Fibroblast of lung (primary cell): ENCODE measurements at places on chromosomes 12 and 14. TPM values are rescaled to one million over a fixed set of nuclear protein-coding genes. Genes with fewer than 3 reads are reported as not detected.

GRCh38 chr12:120238839-120239445 lies 26.6 kb downstream of the PXN start:
- no peak overlapping the region for H3K27ac ChIP-seq
- no peak for DNase-seq
- H3K27me3 ChIP-seq, result no peaks in the 10 kb centered on the region
- H3K4me3 ChIP-seq, result no peak overlapping the region
- H3K36me3 ChIP-seq, result peaks cover 3% of the 10 kb centered on the region

- no peak for DNase-seq
- H3K27ac ChIP-seq, result no peak overlapping the region
- no peak overlapping the region for H3K4me3 ChIP-seq
Observed at GRCh38 chr14:100714258-100714892, 12.3 kb upstream of the DLK1 start.

DNA sequence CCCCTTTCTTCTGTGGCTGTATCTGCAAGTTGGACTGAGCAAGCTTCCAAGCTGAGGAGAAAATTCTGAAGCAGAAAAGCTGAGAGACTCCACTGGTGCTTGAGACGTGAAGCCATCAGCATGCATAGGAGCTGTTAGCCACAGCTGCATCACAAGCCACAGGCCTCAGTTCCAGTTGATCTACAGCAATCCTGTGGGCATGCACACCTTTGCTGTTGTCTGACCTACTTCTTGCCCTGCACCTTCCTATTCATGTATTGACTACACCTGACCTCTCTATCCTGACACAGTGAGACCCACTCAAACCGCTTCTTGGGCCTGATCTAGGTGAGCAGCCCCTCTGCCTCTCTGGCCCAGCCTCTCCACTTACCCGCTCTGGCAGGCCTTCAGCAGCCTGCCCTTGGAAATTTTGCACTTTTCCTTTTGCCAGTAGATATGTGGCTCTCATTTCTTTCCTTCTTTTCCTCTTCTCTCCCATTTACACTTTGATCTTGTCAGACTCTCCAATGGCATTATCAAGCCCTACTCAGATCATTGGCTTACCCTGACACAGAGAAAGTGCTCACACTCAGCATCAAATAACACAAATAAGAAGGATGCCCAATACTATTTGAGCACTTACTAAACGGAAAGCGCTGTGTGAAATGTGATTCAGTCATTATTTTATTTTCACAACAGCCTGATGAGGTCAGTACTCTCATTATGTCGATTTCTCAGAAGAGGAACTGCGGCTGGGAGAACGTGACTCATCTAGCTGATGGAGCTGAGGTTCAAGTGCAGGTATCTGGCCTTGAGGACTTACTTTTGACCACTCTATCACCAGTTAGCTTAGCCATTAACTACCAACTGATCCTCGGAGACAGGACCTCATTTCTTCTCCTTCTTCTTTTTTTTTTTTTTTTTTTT lies 21.9 kb upstream of the PTGR2 start:
- H3K36me3 ChIP-seq, result no peaks in the 10 kb centered on the region
- H3K27ac ChIP-seq, result no peak overlapping the region
- peak; percentile 93 for DNase-seq
- no peak overlapping the region for H3K4me3 ChIP-seq

DNA sequence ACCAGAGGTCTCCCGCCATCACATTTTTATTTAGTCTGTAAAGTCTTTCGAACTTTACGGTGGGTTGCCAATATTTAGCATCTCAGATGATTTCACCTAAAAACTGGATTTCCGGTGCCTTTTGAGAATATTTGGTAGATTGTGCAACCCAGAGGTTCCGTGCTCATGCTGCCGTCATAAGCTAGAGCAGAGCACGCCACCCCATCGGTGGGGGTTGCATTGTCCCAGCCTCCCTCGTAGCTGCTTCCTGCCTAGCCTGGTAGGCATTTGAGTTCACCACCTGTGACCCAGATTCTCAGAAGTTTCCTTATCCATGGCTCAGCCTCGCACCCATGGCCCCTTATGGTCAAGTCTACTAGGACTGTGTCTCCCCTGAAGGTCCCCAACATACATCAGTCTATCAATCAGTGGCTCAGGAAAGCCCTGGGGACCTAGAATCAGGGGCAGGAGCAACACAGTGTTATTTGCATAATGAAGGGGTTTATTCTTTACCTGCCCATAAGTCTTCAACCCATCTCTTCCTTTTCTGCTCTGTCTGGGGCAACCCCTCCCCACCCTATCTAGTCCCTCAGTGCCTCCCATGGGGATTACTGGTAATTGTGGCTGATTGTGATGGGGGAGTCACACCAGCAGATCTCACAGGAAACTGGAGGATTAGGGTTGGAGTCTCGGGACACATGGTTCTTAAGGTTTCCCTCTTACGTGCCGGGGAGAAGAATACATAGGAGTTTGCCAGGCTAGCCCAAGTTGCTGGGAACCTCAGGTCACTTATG lies 152.3 kb downstream of the PHETA1 start:
- no peaks in the 10 kb centered on the region for H3K36me3 ChIP-seq
- no peak for DNase-seq
- no peak overlapping the region for H3K4me3 ChIP-seq
- H3K27ac ChIP-seq, result no peak overlapping the region

DNA sequence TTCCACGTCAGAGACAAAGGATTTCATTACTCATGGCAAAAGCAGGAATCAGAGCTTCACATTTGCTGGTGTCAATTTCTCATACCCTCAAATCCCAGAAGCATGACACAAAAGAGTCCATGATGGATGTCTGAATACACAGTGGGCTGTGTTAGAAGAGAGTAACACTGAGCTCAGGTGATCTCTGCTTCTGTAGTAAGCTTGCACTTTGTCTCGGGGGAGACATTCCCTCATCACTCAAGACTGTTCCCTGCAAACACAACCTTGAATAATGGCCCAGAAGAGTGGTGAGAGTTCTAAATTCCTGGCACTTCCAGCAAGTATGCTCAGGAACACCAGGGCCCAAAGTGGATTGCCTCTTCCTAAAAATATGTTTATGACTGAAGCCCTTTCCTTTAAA lies 1787.2 kb upstream of the SEL1L start:
- H3K36me3 ChIP-seq, result no peaks in the 10 kb centered on the region
- no peaks in the 10 kb centered on the region for H3K27me3 ChIP-seq
- DNase-seq, result no peak
- H3K27ac ChIP-seq, result no peak overlapping the region

DNA sequence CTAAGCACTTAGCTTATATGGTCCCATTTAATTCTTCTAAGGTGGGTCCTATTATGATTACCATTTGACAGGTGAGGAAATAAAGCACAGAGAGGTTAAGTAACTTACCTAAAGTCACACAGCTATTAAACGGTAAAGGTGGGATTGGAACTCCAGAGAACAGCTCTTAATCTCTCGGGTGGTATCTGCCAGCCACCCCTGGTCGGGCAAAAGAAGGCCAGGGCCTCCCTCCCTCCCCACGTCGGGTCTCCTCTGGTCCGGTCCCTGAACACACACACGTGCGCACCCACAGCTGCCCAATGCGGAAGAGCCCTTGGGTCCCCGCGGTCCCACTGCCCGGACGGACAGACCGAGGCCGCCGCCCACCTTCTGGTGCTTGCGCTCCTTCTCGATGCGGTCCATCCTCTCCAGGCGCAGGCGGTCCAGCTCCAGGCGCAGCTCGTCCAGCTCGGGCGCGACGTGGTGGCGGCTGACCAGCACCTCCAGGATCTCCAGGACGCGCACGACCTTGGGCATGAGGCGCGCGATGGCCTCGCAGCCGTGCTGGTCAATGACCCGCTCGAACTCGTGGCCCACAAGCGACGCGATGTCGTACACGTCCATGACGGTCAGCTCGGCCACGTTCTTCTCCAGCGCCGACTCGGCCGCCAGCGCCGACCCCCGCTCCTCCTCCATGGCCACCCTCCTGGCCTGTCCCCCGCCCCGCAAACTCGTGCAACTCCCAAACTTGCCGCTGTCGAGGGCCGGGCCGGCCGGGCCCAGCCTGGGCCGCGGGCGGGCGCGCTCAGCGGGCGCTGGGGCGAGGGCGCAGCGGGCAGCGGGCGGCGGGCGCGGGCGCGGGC lies 490 bp downstream of the RILPL1 start:
- H3K4me3 ChIP-seq, result peak overlapping the region; percentile 76
- peak overlapping the region; percentile 51 for H3K27ac ChIP-seq
- H3K27me3 ChIP-seq, result no peaks in the 10 kb centered on the region
- no peaks in the 10 kb centered on the region for H3K4me1 ChIP-seq

DNA sequence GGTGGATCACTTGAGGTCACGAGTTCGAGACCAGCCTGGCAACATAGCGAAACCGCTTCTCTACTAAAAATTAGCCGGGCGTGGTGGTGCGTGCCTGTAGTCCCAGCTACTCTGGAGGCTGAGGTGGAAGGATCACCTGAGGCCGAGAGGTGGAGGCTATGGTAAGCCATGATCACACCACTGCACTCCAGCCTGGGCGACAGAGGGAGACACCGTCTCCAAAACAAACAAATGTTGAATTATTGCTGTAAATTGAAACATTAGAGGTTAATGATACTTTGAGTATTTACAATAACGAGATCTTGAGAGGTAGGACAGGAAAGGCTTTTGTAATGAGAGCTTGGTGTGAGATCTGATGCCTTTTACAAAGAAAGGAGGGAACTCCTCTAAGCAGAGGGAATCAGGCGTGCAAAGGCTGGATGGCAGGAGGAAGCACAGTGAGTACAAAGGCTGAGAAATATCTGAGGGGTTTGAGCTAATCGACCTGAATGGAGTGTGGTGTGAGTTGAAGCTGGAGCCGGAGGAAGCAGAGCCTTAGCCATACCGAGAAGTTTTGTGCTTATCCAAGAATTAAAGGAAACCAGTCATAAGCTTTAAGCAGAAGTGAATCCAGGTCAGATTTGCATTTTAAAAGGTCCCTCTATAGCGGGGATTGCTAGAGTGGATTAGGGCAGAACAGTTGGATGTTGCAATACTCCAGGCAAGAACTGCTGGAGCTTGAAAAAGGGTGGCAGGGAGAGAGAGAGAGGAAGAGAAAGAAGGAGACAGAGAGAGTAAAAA lies 1.1 kb downstream of the RHNO1 start:
- H3K4me1 ChIP-seq, result peaks cover 6% of the 10 kb centered on the region
- H3K27ac ChIP-seq, result peak overlapping the region; percentile 98
- peak; percentile 72 for DNase-seq
- H3K4me3 ChIP-seq, result peak overlapping the region; percentile 92
- H3K27me3 ChIP-seq, result no peaks in the 10 kb centered on the region

The MEG3 gene
- 95.0 and 182 TPM in 2 replicates for total RNA-seq

The RERG gene
- 0.26 and 0.33 TPM in 2 replicates for total RNA-seq

- no peaks in the 10 kb centered on the region for H3K27me3 ChIP-seq
- no peaks in the 10 kb centered on the region for H3K36me3 ChIP-seq
- no peak overlapping the region for H3K4me3 ChIP-seq
- no peak for DNase-seq
Observed at GRCh38 chr12:9760120-9760519, 581 bp downstream of the CD69 start.

DNA sequence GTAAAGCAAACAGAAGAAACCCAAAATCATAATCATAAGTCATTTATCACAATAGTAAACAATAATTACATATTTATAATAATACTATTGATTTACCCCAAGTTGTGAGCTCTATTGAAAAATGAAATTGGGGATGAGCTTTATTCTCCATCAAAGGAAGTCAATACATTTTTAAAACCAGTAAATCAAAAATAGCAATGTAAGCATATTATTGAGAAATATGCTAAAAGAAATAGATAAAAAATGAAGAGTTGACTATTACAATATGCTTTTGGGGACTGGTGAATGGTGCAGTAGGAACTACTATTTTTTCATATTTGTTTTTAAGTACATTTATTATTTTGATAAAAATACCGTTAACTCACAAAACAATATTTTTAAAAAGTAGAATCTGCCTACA lies 31.2 kb upstream of the STK38L start:
- no peak overlapping the region for H3K4me3 ChIP-seq
- no peaks in the 10 kb centered on the region for H3K27me3 ChIP-seq
- no peaks in the 10 kb centered on the region for H3K4me1 ChIP-seq
- H3K27ac ChIP-seq, result no peak overlapping the region
- H3K36me3 ChIP-seq, result no peaks in the 10 kb centered on the region
- no peak for DNase-seq

The GDF3 gene
- total RNA-seq, result not detected in 2 replicates

The TAS2R10 gene
- 0.50 and 0.51 TPM in 2 replicates for total RNA-seq

DNA sequence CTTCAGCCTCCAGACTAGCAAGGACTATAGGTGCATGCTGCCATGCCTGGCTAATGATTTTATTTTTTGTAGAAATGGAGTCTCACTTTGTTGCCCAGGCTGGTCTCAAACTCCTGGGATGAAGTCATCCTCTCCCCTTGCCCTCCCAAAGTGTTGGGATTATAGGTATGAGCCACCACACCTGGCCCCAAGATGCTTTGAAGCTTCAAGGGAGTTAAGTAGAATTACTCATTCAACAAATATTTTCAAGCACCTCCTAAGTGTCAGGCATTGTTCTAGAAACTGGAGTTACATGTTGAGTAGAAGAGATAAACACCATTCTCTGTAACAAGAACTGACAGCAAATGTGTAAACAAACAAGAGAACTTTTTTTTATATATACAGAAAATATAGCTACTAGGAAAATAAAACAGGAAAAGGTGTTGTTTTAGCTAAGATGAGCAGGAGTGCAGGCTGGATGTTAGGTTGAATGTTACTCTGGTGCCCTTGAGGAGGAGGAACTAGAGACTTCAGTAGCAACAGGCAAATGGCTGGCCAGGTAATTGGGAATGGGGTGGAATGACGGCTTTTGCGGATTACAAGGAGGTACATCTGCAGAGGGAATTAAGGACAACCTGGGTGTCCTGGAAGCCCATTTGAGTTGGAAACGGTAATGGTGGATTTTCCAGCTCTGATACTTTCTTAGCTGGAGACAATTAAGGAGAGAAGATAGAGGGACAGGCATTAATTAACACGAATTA lies 32.0 kb upstream of the CFAP54 start:
- H3K4me3 ChIP-seq, result no peak overlapping the region
- no peaks in the 10 kb centered on the region for H3K36me3 ChIP-seq
- no peak for DNase-seq

- peaks cover 6% of the 10 kb centered on the region for H3K4me1 ChIP-seq
- H3K36me3 ChIP-seq, result no peaks in the 10 kb centered on the region
- no peaks in the 10 kb centered on the region for H3K27me3 ChIP-seq
- no peak overlapping the region for H3K4me3 ChIP-seq
Observed at GRCh38 chr12:76591476-76591875, 31.9 kb upstream of the OSBPL8 start.

GRCh38 chr12:88401155-88401554 lies 179.1 kb downstream of the KITLG start:
- peak; percentile 36 for DNase-seq
- H3K4me1 ChIP-seq, result no peaks in the 10 kb centered on the region
- no peaks in the 10 kb centered on the region for H3K36me3 ChIP-seq
- H3K4me3 ChIP-seq, result peak overlapping the region; percentile 1
- no peak overlapping the region for H3K27ac ChIP-seq
- H3K27me3 ChIP-seq, result no peaks in the 10 kb centered on the region

DNA sequence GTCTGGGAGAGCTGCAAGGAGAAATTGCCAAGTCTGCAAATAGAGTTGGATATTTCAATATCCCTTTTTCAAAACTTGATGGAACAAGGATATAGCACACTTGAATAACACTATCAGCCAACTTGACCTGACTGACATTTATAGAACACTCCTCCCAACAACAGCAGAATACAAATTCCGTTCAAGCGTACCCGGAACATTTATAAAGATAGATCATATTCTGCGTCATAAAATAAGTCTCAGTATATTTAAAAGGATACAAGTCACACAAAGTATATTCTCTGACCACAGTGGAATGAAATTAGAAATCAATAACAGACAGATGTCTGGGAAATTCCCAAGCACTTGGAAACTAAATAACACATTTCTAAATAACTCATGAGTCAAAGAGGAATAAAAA lies 29.0 kb upstream of the MEG3 start:
- no peak for DNase-seq
- H3K4me1 ChIP-seq, result no peaks in the 10 kb centered on the region
- H3K36me3 ChIP-seq, result no peaks in the 10 kb centered on the region
- no peak overlapping the region for H3K27ac ChIP-seq
- no peak overlapping the region for H3K4me3 ChIP-seq
- no peaks in the 10 kb centered on the region for H3K27me3 ChIP-seq
